Forelimb muscle (tissue), 1 donor: ENCODE measurements at places on chromosomes 1 and 21.

DNA sequence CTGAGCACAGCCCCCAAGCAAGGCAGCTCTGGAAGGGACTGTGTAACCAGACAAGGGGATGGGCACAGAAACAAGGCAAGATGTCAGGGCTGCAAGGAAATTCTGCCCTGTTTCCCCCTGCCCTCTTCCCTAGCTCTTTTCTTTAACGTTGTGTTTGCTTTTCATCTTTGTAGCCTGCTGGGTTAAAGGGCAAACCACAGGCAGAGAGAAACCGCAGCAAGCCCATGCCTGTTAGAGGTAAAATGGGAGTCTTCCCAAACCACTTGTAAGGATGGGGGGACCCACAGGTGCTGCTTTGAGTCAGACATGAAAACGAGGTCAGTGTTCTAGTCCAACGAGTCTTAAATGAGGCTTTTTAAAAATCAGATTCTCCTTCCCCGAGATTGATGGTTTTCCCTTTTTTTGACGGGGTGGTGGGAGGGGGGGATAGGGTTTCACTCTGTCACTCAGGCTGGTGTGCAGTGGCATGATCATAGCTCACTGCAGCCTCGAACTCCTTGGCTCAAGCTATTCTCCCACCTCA is 13.3 kb downstream of the TGFBR3 start:
- no peak for DNase-seq

- no peak for DNase-seq
These were observed 36.5 kb downstream of the LRRIQ3 start for GRCh38 chr1:74161497-74161896.

DNA sequence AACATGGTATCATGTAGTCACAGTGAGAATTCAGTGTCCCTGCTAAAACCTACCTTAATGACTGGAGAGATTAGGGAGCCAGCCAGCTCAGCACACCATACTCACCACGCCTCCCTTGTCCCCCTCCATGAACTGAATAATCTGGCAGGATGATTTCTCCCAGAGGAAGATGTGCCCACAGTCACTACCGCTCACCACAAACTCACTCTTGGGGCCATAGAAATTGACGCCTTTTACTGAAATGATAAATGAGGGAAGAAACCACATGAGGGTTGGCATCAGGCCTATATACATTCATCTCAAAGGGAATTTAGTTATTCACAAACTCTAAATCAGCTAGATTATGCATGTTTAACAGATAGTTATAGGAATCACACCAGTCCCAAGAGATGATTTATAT is 17.4 kb downstream of the PEA15 start:
- DNase-seq: no peak

DNA sequence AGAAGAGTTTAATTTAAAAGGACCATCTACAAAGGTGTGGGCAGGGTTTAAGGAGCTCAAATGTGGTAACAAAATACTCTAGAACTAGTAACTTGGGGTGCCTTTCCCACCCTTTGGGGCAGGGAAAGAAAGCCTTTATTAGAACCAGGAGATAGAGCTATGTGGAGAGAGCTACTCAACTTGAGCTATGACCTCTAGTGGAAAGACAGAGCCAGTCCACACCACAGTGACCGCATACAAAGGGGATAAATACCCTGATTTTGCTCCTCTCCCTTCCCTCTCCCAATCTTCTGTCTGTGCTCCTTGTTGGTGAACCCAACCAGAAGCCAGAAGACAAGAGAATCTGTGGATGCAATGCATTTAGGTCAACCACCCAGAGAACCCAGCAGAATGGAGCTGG is 54.4 kb upstream of the JAK1 start:
- DNase-seq: no peak

- DNase-seq: peak; percentile 36
These were observed 22.1 kb downstream of the LRRC52 start for GRCh38 chr1:165565751-165566490.

DNA sequence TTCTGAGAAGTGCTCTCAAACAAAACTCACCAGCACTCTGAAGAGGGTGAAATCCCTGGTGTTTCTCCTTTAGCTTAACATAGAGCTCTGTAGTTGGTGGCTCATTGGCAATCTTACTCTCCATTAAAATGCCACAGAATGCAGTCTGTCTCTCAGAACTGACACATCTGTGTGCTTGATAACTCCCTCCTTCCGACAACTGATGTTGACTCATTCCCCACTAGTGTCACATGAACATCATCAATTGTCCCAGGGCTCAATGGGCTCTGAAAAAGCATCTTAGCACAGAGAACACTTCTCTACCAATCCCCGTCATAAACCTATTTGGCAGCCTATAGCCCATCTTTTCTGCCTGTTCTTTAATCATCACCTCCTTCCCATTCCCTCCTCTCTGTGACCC is 133.2 kb upstream of the ZC3H11B start:
- no peak for DNase-seq

DNA sequence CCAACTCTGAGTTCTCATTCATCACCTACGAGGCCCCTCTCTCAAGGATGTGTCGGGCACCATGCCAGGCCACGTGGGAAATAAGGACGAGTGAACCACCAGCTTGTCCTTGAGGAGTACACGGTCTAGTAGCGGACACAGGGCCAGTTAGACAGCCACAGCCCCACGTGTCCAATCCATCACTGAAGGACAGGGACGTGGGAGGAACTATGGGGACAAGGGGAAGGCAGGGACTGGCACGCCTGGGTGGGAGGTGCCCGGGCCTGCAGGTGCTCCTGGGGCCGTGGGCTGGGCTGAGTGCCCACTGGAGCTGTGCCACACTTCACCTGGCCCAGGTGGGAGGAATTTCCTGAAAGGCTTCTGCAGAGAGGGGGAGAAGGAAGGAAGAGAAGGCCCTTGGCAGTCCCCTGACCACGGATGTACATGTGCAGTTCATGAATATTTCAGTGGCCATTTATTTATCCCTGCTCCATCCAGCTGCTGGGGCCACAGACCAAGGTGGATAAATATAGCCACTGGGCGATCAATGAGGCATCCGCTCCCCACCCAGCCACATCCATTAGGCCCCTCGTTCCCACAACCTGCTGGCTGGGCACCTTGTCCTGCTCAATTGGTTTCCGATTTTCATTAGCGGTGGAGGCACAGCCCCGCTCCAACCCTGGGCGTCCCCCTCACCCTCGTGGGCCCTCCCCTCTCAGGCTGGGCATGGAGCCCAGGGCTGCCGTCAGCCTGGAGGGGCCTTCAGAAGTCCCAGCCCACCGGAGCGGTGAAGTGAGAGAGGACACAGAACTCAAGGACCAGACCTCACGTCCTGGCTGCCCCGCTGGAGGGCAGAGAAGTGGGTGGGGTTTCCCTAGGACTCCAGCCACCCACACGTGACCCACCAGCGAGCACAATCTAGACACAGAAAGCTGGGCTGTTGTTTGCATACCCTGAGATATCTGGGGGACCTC is 59.5 kb downstream of the CASZ1 start:
- no peak for DNase-seq

DNA sequence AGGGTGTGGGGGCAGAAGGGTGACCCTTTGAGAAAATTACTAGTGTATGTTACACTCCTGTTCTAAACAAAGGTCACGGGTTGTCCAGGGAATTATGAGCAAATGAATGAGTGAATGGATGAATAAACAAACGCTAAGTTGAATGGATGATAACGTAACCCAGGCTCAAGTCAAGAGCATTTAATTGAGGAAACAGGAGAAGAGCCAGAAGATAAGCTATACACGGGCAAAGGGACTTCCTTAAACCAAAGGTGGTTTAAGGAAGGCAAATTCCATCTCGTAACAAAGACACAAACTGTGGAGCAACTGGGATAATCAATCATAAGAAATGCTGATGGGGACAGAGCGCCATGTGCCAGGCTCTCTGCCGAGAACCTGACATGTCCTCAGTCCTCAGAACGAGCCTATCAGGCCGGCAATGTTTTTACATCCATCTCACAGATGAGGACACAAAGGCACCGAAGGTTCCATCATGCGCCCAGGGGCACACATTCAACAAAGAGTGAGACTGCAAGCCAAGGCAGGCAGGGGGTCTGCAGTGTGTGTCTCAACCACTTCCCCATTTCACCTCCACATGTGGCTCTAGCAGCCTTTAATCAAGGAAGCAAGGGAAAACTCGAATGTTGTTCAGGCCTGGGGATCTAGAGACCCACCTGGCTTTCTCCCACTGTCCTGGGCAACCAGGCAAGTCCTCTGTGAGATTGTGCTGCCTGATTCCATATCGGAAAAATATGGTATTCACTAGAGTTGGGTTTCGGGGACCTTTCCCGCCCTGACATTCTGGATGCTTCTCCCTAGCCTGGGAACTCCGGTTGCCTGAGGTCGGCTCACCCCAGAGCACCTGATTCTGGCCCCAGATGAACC is 126.8 kb upstream of the EDN2 start:
- DNase-seq: no peak

DNA sequence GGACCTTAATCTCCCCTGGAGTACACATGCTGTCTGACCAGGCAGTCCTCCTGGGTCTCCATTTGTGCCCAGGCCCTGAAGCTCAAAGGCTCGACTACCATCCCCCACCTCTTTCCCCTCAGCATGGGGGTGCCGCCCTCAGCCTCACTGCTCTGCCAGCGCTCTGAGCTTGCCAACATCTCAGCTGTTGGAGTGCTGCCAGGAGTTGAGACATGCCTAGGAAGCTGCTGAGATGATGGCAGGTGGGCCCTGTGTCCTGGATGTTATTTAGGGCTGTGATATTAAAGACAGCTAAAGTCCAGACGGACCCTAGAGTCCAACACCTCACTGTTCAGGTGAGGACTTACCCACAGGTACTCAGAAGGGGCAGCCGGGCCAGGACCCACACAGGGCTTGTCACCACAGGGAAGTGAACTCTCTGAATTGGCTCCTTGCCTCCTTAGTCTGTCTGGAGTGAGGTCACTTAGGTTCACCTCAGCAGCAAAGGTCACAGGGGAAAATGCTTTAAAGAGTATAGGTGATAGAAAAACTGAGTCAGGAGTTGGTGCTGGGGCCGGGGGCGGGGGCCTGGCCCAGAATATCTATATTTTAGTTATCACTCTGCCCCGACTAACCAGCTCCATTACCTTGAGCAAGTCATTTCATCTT is 19.7 kb upstream of the KCNC4 start:
- DNase-seq: no peak

- DNase-seq: no peak
These were observed 198.9 kb upstream of the UBE2U start for GRCh38 chr1:64004451-64005025.

DNA sequence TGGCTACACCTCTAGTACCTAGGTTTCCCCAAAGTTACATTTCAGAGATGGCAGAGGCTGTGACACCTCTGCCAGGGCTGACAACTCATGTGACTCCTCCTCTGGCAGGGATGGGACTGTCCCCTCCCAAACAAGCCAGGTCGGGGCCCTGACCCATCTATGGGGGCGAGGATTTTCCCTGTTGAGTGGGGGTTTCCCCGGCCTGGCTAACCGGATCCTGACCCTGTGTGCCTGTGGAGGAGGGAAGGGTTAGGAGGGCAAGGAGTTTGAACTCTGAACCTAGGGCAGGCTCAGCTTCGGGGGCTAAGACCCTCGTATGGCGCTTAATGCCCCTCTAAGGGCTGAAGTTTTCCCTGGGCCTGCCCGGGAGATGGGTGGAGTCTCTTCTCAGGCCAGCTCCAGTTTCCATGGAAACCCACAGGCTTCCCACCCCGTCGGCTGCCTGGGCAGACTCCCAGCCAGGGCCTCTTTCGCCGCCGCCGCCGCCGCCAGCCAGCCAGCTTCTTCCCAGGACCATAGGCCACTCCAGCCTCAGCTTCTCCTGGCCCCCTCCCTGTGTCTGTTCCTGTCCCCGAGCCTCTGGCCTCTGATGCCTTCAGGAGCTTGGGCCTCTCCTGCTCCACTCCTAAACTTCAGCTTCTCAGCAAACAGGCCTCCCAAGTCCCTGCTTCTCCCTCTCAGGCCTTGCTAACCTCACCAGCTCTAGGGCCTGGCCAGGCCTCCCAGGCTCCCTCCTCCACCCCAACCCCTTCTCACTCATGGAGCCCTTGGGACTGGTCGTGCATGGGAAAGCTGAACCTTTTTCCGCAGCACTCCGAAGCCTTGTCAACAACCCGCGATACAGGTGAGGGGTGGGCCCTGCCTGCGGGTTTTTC is at the start of gene BTBD19:
Gene BTBD19, plus strand, starts transcription at position 461 of the 875 bp plus-strand sequence. Its CDS starts 298 bp downstream, at position 759.
- DNase-seq: peak; percentile 77

DNA sequence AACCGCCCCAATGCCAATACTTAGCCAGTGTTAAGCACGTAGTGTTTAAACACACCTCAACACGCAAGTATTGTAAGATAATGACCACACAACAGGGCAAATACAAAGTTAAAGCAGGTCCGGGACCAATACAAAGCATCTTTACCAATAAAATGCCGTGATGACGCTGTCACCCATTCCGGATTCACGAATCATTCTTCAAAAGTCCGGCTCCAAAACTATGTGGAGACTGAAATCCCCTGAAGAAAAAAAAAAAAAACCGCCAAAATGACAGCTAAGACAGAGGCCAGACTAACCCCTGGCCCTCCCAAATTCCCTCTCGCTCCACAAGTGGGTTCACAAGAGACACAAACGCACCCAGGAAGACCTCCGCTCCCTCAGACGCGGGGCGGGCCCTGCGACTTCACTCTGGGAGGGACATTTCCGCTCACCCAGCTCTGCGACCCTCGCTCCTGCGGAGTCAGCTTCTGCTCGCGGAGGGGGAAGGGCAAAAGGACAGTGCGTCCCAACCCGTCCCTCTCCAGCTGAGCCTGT is 625 bp upstream of the DARS2 start:
- DNase-seq: no peak

GRCh38 chr1:93774707-93775106 is 93.1 kb upstream of the BCAR3 start:
- DNase-seq: no peak

DNA sequence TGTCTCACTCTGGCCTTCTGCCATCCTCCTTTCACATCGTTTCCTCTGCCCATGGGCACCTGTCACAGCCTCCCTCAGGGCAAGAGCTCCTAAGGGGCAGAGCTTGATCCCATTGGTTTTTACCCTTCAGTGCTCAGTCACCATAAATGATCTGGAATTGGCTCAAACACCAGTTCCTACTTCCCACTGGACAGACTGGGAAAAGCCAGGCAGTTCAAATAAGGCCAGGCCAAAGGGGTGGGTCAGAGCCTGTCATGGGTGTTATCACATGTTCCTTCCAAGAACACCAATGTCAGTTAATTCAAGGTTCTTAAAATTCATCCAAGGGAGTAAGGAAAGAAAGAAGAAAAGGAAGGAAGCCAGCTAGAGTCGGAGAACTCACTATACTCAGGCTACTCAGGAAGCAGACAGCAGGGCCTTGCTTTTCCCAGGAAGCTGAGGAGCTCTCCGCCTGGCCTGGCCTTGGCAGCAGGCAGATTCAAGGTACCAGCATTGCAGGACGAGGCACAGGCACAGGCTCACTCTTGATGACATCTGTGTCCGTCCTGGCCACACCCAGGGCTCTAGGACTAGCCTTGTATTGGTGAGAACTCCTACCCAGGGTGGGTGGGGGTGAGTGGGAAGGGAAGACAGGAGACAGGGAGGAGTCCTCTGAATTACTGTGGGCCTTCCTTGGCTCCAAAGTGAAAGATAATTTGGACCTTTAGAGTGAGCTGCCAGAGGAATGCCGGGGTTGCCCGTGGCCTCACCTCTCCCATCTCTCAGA is 32.2 kb upstream of the ARTN start:
- DNase-seq: no peak

DNA sequence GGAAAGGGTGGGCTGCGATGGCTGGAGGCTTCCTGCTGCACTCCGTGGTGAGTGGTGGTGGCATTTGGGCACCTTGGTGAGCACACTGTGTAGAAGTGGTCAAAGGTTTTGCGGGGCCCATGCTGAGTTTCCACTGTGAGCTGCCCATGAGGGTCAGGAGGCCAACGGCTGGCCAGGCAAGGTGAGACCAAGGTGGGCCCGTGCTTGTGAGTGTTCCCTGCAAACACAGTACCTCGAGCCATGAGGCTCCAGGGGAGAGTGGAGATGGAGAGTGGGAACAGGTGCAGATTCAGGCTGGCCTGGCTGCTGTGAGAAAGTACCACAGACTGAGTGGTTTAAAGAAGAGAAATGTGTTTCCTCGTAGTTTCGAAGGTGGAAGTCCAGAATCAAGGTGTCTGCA is 40.8 kb downstream of the AJAP1 start:
- no peak for DNase-seq
